OCI-LY7 (cell line): ENCODE measurements at places on chromosomes 2 and 18.

GRCh38 chr2:109148117-109148746, 19.2 kb downstream of the SH3RF3 start:
- no peak for DNase-seq

- DNase-seq: peak; percentile 11
Observed at GRCh38 chr18:33020877-33021276, 248.1 kb upstream of the KLHL14 start.

GRCh38 chr2:223613017-223613950, 11.1 kb upstream of the SCG2 start:
- no peak for DNase-seq

GRCh38 chr2:48265169-48266030, 264.6 kb upstream of the STON1 start:
- DNase-seq: no peak
